ENCODE measurements at places on chromosomes 12 and 14. TPM values are rescaled to one million over a fixed set of nuclear protein-coding genes. Genes with fewer than 3 reads are reported as not detected.

DNA sequence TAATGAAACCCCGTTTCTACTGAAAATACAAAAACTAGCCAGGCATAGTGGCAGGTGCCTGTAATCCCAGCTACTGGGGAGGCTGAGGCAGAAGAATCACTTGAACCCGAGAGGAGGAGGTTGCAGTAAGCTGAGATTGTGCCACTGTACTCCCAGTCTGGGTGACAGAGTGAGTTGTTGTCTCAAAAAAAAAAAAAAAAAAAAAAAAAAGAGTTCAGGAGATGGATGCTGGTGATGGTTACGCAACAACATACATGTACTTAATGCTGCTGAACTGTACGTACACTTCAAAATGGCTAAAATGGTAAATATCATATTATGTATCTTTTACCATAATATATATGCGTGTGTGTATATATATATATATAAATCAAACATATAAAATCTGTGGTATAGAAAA, 29.0 kb downstream of the ACTN1 start:
- no peak for DNase-seq

DNA sequence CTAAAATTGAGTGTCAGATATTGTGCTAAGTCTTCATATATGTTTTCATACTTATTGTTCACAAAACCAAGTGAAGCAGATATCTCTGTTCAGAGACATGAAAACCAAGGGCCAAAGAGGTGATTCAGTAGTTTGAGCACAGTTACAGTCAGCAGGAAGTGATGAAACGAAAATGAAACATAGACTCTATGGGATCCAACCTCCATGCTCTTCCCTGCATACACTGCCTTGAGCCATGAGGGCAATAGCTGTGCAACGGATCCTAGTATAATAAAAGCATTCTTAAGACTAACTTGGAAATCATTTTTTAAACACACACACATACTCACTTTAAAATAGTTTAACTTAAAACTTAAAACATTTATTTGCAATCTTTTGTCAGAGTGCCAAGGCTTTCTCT, 27.9 kb downstream of the ESR2 start:
- peak; percentile 39 for DNase-seq

- peak; percentile 70 for DNase-seq
These were observed 17.6 kb downstream of the NINJ2 start for GRCh38 chr12:645563-646071.

GRCh38 chr14:94676495-94677185, 64.4 kb downstream of the SERPINA3 start:
- DNase-seq: no peak

DNA sequence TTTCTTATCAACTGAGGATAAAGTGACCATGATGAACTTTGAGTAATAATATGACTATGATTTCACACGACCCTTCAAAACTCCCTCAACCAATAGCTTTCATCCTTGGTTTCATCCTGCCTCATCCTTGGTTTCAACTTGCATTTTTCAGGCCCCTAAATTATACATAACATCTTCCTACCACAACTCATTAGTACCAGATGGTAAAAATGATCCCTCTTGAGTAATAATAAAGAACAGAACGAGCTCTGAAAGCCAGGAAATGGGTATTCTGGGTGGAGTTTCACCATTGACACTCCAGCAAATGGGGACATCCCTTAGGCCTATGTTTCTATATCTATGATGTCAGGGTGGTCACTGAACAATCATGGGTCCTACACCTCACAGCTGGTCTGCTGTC, 72.1 kb upstream of the LMNTD1 start:
- DNase-seq: no peak

KRT6A gene
- total RNA-seq: not detected

DNA sequence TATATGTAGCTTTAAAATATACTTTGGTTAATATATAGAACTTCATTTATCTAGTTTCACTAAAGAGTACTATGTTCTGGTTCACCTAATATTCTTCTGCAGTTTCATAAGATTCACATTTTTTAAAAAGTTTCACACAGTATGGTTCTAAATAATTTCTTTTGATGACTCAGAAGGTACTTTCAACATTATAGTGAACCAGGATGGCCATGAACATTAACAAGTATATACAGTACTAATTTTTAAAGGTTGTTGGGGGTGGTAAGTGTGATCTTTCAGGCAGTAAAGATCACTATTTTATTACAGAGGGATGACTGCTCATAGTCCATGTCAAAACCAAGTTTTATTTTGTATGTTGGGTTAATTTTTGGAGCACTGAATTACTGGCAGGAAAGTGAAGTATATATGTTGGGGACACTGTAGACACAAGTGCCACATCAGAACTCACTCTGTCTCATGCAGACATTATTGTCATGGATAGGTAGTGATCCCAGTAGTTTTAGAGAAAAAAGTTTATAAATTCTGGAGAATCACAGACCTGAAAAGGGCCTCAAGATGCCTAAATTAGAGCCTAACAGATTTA, 60.0 kb downstream of the DCAF5 start:
- DNase-seq: no peak

NKX2-1 gene
- total RNA-seq: 4.7 TPM

CPM gene
- total RNA-seq: 27.0 TPM

POC1B gene
- 11.1 TPM for total RNA-seq

DNA sequence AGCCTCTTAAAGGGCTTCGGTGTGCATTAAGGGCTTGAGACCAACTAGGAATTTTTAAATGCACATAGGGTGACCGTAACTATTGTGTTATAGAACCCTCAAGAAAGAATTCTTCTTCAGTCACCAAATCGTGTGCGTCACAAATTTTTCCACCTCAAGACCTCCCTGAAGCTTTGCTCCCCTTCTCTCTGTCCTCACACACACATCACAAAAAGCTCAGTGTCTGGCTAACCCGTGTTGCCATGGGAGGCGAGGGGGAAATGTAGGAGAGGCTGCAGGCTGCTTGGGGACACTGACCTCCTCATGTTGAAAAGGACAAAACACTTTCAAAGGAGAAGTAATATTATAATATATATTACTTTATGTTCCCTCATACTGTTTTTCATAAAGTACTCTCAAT, 10.6 kb downstream of the SSPN start:
- DNase-seq: no peak
